ENCODE measurements at places on chromosomes 7 and 10.

DNA sequence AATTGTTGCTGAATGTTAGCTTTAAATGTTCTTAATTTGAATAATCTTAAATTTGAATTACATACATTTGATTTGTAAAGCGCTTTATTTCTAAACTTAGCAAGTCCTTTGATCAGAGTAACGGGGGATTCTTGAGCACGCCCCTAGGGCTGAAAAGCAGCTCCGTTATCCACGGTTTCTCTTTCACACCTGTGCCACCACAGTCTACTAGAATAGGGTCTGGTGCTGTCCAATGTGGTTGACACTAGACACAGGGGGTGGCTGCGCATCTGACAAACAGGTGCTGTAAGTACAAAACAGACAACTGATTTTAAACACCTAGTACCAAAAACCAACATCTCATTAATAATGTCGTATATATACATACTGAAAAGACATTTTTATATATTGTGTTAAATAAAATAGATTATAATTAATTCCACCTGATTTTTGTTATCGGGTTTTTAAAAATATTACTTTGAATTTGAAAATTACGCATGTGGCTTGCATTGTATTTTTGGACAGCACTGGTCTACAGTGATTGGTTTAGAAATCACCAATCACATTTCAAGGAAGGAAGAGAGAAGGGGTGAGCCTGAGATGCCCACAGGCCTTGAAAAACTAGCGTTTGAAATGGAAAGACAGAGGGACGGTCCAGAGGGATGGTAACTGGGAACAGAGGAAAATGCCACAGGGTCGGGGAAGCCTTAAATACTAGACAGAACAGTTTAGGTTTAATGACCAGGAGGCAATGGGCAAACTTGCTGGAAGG is 7.3 kb downstream of the SEPHS1 start:
- DNase-seq = no peak

DNA sequence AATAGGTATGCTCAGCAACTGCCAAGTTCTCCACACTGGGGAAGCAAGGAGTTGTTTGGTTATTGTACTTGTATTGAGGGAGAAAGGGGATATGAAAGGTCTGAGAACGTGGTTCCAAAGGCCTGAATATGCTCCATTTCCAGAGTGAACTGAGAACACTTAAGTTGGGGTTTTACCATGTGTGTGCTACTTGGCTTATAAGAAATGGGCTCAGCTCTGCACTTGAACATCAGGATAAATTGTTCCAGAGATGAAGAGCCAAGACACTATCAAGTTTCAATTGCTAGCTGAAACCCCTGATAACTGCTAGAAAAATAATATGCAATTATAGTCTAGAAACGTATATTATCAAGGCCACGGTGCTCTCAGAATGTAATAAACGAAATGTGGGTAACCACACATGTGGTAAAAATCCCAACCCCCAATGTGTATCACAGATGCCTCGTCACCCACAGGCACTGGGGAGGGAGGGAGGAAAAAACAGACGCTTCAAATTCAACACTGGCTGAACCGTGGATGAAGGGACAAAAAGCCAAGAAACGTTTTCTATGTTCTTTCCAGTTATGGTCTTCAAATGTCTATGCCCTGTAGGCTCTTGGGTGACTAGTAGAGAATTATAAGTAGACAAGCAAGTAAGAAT is 16.3 kb downstream of the ELMO1 start:
- DNase-seq = no peak

- no peak for DNase-seq
Measured at GRCh38 chr7:151060113-151060415, 675 bp downstream of the SLC4A2 start.

DNA sequence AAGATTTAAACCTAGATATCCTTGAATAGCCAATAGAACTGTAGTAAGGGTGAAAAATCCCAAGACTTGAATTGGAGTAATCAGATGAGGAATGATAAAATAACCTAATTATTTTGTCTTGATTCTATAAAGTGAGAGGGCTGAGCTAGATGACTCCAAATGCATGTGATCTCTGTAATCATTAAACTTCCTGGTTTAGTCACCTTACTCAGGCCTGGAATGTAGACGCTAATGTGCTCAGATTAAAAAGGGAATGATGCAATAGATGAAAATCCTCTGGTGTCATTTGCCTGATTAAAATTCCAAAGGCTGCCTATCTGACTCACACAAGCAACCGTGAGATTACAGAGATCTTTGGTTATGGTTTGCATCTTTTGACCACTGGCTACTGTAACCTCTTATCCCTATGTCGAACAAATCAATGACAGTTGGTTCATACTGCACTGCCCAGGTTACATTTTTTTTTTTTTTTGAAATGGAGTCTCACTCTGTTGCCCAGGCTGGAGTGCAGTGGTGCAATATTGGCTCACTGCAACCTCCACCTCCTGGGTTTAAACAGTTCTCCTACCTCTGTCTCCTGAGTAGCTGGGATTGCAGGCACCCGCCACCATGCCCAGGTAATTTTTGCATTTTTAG is 2.9 kb upstream of the HKDC1 start:
- DNase-seq = no peak

DNA sequence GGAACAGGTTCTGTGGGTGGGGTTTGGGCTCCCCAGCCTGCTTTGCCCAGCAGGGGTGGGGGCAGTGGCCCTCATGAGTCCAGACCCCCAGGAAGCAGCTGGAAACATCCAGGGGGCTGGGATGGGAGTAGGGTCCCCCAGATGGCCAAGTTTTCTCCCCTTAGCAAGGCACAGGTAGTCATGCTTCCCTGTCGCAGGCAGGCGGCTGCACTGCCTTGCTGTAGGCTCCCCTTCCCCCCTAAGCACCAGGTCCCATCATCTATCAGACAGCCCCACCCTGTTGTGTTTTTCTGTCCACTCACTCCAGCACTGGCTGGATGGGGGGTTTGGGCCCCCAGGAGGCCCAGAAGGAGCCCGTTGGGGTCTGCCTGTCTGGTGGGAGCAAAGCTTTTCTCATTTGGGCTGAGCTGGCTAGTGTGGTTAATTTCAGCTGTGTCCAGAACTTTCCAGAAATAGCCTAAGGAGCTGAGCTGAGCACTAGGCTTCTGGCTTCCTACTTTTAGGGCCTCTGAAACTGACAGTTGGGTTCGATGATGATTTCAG is 7.9 kb downstream of the BRI3 start:
- DNase-seq = no peak

GRCh38 chr7:6346581-6346980 is 74.2 kb upstream of the CYTH3 start:
- DNase-seq = no peak

DNA sequence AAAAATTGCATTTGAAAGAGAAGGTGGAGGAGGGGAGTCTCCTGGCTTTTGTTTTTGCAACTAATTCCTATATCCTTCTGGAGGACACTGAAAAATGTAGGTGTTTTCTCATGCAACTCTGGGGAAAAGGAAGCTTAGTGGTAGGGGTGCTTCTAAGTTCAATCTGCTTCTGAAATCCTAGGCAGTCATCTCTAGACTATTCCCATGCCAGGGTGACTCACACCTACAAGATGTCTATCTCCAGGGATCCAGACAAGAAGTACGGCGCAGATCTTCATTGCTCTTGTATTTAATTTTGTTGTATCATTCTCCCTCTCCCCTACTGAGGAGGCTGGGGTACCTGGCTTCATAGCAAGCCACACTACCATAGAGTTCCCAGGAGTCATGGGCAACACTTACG is 258.8 kb downstream of the PHF14 start:
- no peak for DNase-seq

GRCh38 chr10:126924915-126925300 is 19.7 kb downstream of the DOCK1 start:
- DNase-seq = no peak

- DNase-seq = no peak
Measured at GRCh38 chr10:120014031-120014430, 121.5 kb downstream of the SEC23IP start.

DNA sequence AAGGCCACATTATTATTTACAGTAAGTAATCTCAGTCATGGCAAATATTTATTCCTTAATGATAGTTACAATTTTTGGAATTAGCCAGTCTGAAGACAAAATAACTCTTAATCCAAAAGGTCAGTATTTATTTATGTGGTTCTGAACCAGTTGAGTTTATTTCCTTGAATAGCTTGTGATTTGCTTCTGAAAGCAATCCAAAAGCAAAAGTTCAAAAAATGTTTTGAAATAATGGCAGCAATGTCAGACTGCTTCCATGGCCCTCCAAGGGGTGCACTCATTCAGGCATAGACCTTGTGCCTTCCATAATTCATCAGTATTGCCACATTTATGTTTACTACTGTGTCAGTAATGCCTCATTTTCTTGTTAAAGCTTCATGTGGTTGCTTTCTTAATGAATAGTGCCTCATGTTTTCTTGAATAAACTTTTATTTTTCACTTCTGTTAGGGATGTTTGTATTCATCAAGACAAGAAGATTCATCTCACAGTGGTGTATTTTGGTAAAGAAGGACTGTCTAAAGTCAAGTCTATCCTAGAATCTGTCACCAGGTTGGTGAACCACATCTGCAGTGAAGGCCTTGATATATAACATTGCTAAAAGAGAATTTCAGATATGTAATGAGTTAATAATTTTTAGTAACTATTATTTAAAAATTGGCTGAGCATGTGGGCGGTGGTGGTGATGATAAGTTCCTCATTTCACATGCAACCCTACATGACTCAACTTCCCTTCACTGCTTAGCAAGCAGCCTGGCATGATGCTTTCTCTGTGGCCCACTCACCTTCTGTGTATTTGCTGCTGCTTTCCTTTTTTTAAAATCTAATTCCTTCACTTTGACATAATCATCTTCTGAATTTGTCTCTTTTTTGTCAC is 22.0 kb downstream of the CSGALNACT2 start:
- no peak for DNase-seq

DNA sequence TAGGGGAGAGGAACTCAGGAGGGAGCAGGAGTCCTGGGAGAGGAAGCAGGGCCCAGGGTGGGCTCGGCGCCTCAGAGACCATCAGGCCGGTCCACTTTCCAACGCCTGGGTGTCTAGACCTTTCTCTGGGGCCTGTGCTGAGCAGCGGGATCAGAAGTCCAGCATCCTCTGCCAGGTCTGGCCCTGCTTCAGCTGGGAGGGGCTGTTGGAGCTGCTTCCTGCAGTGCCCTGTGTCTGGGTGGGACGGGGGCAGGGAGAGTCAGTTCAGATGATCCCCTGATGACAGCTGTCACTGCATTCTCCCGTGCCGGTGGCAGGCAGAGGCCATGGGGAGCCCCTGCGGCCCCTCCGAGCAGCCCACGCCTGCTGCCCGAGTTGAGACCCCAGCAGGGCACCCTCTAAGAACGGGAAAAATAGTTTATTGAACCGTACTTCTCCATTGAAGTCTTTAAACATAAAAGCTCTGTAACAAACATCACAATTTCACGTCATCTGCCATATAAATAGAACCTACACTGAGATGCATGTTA is 23.3 kb downstream of the AP5Z1 start:
- no peak for DNase-seq

DNA sequence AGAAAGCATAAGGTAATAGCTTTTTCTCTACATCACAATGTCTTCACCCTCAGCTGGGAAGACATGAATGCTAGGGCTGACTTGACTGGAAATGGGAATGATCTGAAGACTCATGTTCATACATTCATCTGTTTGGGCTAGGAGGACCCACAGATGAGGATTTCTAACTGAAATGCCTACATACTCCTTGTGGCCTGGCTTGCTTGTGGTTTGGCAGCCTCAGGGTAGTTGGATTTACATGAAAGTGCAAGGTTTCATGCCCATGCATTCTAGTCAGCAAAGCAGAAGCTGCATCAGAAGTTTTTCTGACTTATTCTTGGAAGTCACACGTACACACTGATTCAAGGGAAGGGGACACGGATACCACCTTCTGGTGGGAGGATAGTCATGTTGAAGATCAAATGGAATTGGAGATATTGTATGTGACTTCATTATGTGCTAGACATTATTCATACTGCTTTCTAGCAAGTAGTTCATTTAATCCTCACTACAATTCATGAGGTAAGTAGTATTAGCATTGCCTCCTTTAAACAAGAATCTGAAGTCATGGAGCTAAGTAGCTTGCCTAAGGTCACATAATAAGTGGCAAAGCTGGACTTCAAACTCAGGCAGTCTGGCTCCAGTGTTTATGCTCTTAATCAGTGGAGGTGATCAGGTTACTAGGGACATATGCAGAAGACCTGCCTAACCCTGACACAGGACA is 957.0 kb downstream of the LRMDA start:
- DNase-seq = no peak

DNA sequence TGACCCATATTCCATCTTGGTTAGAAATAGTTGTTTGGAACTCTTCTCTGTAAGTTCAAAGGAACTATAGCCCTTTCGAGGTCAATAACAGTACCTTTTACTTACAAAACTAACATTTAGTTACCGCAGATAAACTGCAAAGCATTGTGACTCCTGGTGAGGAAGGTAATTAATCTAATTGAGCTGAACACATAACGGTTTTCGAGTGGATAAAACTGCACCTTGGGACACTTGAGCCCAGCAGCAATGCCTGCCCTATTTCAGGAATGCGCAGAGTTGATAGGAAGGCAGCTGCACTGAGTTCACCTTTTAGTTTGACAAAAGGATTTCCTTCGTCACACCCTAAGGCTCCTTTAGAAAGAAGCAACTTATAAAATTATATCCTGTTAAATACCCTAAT is 75.4 kb downstream of the JAZF1 start:
- no peak for DNase-seq

- no peak for DNase-seq
Measured at GRCh38 chr10:126169899-126170298, 218.4 kb downstream of the ADAM12 start.

Data from left lobe of liver (tissue), 2 donors.